ENCODE measurements at places on chromosomes 3 and 15. TPM values are rescaled to one million over a fixed set of nuclear protein-coding genes. Genes with fewer than 3 reads are reported as not detected.

DNA sequence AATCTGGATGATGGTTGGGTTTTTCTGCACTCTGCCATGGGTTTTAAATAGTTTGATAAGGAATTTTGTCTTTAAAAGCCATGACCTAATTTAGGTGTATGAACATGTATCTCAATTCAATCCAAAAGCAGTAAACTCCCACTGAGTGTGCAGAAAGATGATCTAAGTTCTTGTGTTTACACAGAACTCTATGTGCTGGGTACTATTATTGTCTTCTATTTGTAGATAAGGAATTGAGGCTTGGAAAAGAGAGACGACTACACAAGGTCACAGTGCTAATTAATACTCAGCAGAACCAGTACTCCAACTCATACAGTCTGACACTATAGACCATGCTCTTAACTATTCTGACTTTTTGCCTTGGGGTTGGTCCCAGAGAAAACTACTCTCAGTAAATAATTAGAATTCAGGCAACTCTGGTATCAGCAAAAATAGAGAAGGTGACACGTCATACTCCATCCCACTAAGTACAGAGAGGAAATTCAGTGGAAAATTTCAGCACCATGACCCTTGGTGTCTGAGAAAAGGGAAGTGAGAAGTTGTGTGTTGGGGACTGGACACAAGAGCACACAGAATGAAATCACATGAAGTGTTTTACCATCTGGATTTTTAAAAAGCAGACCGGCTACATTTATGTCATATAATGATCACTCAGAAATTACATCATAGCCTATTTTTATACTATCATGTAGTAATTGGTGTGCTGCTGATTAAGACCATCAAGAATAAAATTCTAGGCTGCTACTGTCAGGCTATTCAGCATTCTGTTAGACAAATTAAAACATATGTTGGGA is 18.3 kb upstream of the MYH15 start:
- no peaks in the 10 kb centered on the region for H3K36me3 ChIP-seq
- H3K27ac ChIP-seq: no peak overlapping the region
- no peak overlapping the region for H3K4me3 ChIP-seq
- no peak for DNase-seq
- no peaks in the 10 kb centered on the region for H3K27me3 ChIP-seq

DNA sequence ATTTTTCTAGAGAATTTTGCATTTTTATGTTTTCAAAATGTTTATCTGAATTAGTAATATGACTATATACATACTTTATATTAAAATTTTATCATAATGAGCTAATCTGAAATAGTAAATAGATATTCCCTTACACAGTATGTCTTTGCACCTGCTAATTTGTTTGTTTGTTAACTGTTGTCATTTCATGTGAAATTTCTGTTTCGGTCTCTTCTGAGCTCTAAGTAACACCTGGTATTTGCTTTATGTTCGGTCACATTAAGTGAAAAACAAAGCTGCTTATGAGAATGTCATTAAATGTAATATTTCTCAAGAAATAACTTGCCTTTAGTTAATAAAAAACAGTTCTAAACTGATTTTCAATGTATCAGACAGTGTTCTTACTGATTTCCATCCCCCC is 61.1 kb downstream of the FNDC3B start:
- no peaks in the 10 kb centered on the region for H3K27me3 ChIP-seq
- H3K4me3 ChIP-seq: no peak overlapping the region
- no peaks in the 10 kb centered on the region for H3K36me3 ChIP-seq
- no peaks in the 10 kb centered on the region for H3K4me1 ChIP-seq
- DNase-seq: no peak
- H3K27ac ChIP-seq: no peak overlapping the region

The TGM4 gene
- total RNA-seq: not detected

DNA sequence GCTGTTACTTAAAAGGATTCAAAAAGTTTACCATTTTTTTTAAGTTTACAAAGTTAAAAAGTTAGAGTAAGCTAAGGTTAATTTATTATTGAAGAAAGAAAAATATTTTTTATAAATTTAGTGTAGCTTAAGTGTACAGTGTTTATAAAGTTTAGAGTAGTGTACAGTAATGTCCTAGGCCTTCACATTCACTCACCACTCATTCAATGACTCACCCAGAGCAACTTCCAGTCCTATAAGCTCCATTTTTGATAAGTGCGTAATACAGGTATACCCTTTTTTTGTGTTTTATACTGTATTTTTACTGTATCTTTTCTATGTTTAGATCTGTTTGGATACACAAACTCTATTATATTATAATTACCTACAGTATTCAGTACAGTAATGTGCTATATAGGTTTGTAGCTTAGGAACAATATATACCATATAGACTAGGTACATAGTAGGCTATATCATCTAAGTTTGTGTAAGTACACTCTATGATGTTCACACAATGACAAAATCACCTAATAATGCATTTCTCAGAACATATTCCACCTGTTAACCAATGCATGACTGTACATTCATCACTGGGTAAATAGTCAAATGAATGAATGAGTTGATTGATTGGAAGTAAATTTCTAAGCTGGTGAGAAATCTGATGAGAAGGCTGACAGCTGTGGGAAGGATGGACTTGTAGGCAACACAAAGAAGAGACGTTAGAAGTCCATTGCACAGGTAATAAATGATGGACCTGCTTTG is 95.2 kb upstream of the CDIN1 start:
- no peaks in the 10 kb centered on the region for H3K27me3 ChIP-seq
- no peak overlapping the region for H3K27ac ChIP-seq
- H3K36me3 ChIP-seq: no peaks in the 10 kb centered on the region
- no peaks in the 10 kb centered on the region for H3K4me1 ChIP-seq
- H3K4me3 ChIP-seq: no peak overlapping the region
- DNase-seq: no peak

DNA sequence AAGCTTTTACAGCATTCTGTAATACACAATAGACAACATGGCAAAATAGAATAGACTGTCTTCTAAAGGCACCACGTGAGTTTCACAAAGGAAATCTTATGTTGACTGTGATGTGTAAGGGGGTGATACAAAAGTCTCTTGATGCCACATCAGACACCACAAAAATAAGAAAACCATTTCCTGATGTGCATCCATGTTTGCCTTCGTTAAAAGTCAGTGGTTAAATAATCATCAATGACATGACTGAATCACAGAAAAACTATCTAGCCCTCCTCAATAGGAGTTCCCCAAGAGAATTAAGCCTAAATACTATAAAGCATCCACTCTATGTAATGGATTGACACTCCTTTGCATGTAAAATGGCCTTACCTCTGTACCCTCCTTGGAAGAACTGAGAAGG is 198.6 kb upstream of the SLC2A2 start:
- H3K27ac ChIP-seq: no peak overlapping the region
- H3K27me3 ChIP-seq: no peaks in the 10 kb centered on the region
- no peak for DNase-seq
- no peaks in the 10 kb centered on the region for H3K36me3 ChIP-seq
- H3K4me3 ChIP-seq: no peak overlapping the region
- no peaks in the 10 kb centered on the region for H3K4me1 ChIP-seq

Measured in uterus (tissue), 4 donors.